SJSA1 (cell line): ENCODE measurements at places on chromosomes 16 and 17. TPM values are rescaled to one million over a fixed set of nuclear protein-coding genes. Genes with fewer than 3 reads are reported as not detected.

- peak within 1 kb of the TSS; percentile 72 for H3K27ac ChIP-seq
- H3K27me3 ChIP-seq, result no peaks in the 10 kb centered on the region
- peaks cover 51% of the 10 kb centered on the region for H3K4me1 ChIP-seq
- peak within 1 kb of the TSS; percentile 95 for H3K4me3 ChIP-seq
Observed at GRCh38 chr16:15949210-15950160, at the start of gene ABCC1. Gene ABCC1 (plus strand): TSS chr16:15949616. CDS start chr16:15949752, 136 bp downstream.

DNA sequence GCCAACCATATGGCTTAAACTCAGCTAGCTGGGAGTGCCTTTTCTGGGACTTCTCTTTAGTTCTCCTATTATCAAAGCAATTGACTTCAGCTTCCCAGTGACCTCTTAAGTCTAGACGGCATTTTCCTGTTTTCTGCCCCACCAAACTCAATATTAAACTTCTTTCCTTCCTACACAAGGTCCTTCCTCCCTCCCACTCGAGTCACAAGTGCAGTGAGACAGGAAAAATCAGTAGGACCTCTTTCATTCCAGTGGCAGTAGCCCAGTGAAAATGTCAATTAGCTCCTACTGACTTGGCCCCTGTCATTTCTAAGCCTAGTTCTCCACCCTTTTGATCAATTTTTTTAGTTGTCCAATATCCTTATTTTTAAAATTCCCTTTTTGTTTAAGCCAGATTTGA lies 9.6 kb upstream of the NACA2 start:
- H3K4me1 ChIP-seq, result no peaks in the 10 kb centered on the region
- no peak for DNase-seq
- no peaks in the 10 kb centered on the region for H3K36me3 ChIP-seq
- no peak overlapping the region for H3K27ac ChIP-seq
- peaks cover 24% of the 10 kb centered on the region for H3K27me3 ChIP-seq

GRCh38 chr16:85872734-85873133 lies 26.2 kb upstream of the IRF8 start:
- H3K27me3 ChIP-seq, result peaks cover 7% of the 10 kb centered on the region
- no peak overlapping the region for H3K4me3 ChIP-seq
- H3K27ac ChIP-seq, result no peak overlapping the region
- no peaks in the 10 kb centered on the region for H3K4me1 ChIP-seq

GRCh38 chr17:77694391-77695363 lies 263.8 kb upstream of the TNRC6C start:
- H3K4me3 ChIP-seq, result no peak overlapping the region
- no peaks in the 10 kb centered on the region for H3K4me1 ChIP-seq
- DNase-seq, result peak; percentile 43
- no peak overlapping the region for H3K27ac ChIP-seq
- peaks cover 64% of the 10 kb centered on the region for H3K27me3 ChIP-seq

DNA sequence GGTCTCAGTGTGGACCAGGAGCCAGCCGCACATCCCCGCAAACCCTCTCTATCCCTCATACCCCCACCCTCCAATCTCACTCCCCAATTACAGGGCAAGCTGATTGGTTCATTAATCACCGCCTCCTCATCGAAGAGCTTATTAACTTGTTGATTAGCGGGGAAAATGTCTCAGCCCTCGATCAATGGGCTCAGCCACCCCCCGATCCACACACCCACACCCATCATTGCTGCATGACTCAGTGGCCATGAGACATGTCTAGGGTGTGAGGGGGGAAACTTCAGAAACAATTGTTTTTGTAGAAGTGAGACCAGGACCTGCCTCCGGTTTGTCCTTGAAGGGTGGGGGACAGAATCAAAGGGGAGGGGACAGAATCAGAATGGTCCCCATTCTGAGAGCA lies 2.5 kb upstream of the PYY start:
- H3K4me3 ChIP-seq, result no peak overlapping the region
- H3K36me3 ChIP-seq, result no peaks in the 10 kb centered on the region

DNA sequence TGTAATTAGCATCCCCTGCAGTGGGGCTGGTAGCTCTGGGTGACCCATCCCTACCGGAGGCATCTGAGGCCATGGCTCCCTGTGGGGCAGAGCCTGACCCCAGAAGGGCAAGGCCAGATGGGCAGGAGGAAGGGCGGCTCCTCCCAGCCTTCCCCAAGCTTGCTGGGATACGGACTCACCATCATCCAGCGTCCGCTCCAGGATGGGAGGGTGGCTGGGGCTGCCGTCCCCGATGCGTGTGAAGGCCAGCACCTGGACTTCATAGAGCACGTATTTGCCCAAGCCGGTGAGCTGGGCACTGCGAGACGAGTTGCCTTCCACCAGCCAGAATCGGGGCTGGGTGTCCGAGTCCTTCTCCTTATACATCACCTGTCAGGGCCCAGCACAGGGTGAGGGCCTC lies 81.6 kb upstream of the CDC42EP4 start:
- no peak for DNase-seq
- H3K27ac ChIP-seq, result no peak overlapping the region
- no peaks in the 10 kb centered on the region for H3K36me3 ChIP-seq
- H3K27me3 ChIP-seq, result peaks cover 15% of the 10 kb centered on the region

The SEZ6 gene
- not detected in 2 replicates for total RNA-seq

The ITPRIPL2 gene
- 30.5 and 34.0 TPM in 2 replicates for total RNA-seq
